Activated CD4-positive, alpha-beta T cell treated with anti-CD3 and anti-CD28 coated beads, Interleukin-2, amount 50 U/mL, for 48 hours (primary cell): ENCODE measurements at places on chromosomes 13 and 19.

- DNase-seq: peak; percentile 43
Observed at GRCh38 chr19:52138278-52138982, 1.3 kb downstream of the ZNF616 start.

- no peak for DNase-seq
Observed at GRCh38 chr19:14473978-14474578, 1.1 kb downstream of the PTGER1 start.

DNA sequence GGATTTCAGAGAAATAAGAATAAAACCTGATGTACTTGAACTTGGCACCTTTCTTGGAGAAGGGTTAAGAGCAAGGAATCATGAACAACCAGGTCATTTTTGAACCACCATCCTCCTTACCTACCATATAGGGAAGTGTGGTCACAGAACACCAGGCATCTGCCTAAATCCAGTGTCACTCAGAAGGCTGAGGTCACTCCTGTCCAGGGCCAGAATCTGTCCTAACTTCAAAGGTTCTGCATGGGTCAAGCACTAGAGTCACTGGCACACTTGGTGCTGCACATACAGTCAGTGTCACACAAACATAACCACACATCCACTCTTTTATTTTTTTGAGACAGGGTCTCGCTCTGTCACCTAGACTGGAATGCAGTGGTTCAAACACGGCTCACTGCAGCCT lies 1.6 kb downstream of the ZNF565 start:
- DNase-seq: no peak

DNA sequence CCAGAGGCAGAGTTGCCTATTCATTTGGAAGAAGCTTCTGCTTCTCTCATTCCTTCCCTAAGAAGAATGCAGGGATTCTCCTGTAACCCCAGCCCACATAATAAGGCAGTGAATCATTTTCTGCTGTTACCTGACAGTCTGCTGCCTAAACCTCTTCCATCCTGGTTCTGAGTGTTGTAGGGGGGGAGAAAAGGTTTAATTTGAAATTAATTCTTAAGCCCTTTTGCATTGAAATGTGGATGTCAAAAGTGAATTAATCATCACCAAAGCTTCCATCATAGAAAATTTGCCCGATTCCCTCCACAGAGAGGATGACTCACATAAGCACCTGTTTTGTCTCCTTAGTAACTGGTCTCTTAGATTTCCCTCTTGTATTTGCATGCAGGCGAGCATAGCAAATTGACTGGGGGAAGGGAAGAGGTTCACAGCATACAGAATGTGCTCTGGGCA lies 146.7 kb upstream of the FNDC3A start:
- DNase-seq: no peak

DNA sequence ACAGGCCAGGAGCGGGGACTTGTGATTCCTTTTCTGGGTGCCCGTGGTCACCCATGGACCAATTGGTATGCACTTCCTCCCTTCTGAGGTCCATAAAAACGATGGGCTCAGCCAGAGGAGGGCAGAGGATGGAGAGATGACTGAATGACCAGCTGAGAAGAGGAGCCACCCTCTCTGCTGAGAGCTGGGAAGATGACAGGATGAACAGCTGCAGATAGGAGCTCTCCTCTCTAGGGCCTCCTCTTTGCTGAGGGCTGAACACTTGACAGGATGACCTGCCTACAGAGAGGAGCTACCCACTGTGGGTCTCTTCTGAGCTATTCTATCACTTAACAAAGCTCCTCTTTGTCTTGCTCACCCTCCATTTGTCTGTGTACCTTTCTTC lies 4.1 kb downstream of the IGFL4 start:
- DNase-seq: no peak

DNA sequence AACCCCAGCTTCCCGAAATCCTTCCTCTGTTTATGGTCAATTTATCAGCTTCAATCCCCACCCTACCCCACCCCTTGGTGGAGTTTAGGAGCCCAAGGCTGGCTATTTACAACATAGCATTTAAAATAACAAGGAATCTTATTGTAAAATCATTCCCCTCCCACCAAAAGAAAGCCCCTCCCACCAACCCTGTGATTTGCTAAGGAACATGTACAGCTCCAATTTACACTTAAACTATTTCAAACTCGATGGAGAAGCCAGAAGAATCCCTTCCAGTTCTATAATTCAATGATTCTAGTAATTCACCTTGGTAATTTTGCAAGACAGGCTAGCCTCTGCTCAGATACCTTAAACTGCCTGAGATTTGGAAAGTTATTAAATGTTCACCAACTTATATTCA lies 3.0 kb downstream of the LATS2 start:
- no peak for DNase-seq

GRCh38 chr19:56885173-56885985 lies 44.9 kb upstream of the PEG3 start:
- no peak for DNase-seq

GRCh38 chr13:59734393-59734792 lies 429.3 kb downstream of the DIAPH3 start:
- DNase-seq: no peak

DNA sequence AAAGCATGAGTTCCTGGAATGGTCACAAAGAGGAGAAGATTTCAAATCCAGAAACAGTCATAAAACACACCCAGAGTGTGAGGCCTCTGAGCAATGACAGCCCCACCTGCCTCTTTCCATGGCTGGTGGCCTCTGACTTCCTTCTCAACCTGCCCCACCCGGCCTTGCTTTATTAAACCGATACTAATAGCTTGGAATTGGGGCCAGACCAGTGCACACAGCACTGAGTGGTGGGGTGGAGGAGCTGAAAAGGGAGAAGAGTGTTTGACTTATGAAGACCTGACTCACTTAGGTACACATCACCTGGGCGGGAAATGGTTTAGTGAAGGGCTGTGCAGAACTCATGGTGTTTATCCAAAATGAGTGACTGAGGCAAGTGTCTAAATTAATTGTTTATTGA lies 20.7 kb upstream of the CEACAM6 start:
- no peak for DNase-seq

- DNase-seq: no peak
Observed at GRCh38 chr19:1164684-1165531, 9.2 kb downstream of the SBNO2 start.

- DNase-seq: no peak
Observed at GRCh38 chr19:48395170-48395455, 1.6 kb downstream of the GRIN2D start.

DNA sequence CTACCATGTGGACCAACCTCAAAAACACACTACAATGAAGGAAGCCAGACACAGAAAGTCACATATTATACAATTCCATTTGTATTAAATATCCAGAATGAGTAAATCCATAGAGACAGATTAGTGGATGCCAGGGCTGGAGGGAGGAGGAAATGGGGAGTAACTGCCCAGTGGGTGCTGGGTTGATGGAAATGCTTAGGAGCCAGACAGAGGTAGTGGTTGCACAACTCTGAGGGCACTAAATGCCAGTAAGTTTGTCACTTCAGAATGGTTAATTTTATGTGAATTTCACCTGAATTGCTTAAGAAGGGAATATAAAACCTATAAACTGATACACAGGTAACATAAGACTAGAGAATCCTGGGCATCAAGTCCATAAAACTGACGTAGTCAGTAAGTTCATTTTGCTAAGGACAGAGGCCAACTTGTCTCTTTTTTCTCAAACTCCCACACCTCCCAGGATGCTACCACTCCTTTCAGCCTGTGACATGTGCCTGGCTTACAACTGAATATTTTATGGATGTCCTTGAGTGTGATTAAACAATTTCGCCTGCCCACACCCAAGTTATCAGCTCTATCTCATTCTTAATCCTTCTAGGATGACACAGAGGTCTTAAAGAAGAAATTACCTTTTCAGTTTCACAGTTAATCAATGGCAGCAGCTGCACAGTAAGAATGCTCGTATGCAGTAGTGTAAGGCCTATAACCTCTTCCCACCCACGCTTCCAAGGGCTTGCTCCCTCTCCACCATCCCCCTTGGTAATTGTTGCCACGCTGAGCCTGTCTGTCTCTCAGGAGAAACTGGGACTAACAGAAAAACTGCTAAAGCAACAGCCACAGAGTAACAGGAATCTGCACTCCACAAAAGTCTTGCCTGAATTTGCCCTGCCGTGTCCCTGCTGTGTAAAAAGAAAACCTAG lies 5.9 kb upstream of the MLNR start:
- no peak for DNase-seq

DNA sequence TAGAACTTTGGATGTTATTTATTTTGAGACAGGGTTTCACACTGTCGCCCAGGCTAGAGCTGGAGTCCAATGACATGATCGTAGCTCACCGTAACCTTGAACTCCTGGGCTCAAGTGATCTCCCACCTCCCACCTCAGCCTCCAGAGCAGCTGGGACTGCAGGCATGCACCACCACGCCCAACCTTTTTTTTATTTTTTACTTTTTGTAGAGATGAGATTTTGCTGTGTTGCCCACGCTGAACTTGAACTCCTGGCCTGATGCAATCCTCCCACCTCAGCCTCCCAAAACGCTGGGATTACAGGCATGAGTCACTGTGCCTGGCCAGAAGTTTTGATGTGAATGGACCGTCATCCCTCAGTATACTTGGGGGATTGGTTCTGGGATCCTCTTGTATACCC lies 13.7 kb downstream of the ANKRD27 start:
- no peak for DNase-seq

DNA sequence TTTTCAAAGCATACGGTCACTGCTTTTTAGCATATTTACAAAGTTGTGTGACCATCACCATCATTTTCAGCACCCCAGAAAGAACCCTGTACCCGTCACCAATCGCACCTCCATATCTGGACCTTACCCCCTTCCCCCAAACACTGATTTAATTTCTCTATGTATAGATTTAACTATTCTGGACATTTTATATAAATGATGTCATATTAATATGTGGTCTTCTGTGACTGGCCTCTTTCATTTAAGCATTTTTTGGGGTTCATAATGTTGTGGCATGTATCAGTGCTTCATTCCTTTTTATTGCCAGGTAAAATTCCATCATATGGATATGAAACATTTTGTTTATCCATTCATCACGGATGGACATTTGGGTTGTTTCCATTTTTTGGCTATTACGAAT lies 74.0 kb downstream of the TBC1D4 start:
- DNase-seq: no peak

DNA sequence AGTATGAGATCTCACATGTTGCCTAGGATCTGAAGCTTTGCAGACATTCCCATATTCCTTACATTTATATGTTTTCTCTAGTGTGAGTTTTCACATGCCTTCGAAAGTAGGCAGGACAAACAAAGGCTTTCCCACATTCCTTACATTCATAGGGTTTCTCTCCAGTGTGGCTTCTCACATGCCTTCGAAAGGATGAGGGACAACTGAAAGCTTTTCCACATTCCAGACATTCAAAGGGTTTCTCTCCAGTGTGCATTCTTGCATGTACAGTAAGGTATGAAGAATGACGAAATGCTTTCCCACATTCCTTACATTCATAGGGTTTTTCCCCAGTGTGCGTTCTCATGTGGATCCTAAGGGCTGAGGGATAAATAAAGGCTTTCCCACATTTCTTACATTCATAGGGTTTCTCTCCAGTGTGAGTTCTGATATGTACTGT lies 14.2 kb downstream of the ZNF699 start:
- DNase-seq: no peak

- DNase-seq: peak; percentile 41
Observed at GRCh38 chr19:4456843-4457653, 546 bp downstream of the UBXN6 start.

GRCh38 chr19:7904074-7905020 lies 670 bp downstream of the MAP2K7 start:
- peak; percentile 56 for DNase-seq

DNA sequence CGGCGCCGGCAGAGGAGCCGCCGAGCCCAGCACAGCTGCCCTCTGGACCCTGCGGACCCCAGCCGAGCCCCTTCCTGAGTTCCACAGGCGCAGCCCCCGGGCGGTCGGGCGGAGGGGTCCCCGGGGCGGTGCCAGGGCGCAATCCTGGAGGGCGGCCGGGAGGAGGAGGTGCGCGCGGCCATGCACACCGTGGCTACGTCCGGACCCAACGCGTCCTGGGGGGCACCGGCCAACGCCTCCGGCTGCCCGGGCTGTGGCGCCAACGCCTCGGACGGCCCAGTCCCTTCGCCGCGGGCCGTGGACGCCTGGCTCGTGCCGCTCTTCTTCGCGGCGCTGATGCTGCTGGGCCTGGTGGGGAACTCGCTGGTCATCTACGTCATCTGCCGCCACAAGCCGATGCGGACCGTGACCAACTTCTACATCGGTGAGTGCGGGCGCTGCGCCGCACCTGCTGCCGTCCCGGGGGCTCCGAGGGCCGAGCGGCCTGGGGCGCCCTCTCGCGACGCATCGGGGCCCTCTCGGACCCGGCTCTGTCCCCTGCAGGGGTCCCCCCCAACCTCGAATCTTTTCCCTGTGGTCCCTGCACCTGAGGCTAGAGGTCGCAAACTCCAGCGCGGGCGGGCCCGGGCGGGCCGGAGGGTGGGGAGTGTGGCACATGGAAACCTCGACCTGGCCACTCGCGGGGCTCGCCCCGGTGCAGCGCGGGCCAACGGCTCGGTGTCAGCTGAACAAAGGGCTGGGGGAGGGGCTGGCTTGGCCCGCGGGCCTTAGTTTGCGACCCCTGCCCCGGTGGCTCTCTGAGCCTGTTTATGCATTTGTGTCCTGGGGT lies at the start of gene KISS1R:
Gene KISS1R (plus strand): TSS at position 11 of the 829 bp plus-strand sequence. CDS start 170 bp downstream, at position 181.
- peak; percentile 62 for DNase-seq

GRCh38 chr13:69857183-69857821 lies 250.3 kb upstream of the ATXN8OS start:
- DNase-seq: no peak

- no peak for DNase-seq
Observed at GRCh38 chr13:110278859-110279258, 28.1 kb downstream of the COL4A1 start.

- no peak for DNase-seq
Observed at GRCh38 chr19:18659281-18660050, 22.6 kb downstream of the KLHL26 start.

DNA sequence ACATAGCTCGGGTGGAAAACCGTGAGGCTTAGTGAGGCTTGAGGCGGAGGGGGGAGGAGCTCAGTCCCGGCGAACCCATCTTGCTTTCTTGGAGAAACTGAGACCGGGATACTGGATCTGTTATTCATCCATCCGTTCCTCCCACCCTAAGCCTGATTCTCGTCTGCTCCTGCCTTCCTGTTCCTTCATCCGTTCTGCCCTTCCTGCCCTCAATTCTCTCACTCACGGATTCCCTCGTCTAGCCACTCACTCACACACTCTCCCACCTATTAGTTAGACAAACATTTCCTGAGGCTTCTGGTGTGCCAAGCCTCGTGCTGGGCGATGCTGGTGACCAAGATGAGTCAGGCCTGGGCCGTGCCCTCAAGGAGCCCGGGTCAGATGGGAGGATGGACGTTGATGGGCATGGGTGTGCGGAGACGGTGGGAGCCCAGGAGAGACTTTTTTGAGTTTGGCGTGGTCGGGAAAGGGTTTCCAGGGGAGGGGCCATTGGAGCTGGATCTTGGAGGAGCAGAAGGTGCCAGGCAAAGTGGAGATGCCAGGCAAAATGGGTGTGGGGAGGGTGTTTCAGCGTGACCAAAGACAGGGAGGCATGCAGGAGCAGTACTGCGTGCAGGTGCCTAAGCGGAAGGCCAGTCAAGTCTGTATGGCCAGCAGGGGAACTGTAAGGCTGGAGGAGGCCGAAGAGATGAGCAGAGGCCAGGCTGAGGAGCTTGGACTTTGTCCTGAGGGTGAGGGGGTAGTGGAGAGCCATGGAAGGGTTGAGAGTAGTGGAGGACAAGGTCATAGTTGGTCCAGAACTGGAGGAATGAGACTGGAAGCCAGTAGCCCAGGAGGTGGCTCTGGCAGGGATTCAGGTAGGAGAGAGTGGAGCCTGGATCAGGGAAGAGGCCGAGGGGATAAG lies 7.4 kb upstream of the CNFN start:
- no peak for DNase-seq
